ENCODE measurements at places on chromosomes 11 and 22.

DNA sequence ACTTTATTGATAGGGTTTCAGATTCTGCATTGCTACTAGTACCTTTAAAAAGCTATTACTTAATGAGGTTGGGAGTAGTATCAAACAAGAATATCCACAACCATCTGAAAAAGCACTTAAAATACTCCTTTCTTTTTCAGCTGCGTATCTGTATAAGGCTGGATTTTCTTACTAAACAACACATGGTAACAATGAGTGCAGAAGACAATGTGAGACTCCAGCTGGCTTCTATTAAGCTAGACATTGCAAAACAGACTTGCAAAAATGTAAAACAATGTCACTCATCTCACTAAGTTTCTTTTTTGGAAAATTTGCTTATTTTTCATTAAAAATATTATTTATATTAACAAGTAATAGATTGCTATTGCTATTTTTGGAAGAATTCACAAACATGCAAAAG is 132.6 kb downstream of the WNT11 start:
- DNase-seq = no peak

DNA sequence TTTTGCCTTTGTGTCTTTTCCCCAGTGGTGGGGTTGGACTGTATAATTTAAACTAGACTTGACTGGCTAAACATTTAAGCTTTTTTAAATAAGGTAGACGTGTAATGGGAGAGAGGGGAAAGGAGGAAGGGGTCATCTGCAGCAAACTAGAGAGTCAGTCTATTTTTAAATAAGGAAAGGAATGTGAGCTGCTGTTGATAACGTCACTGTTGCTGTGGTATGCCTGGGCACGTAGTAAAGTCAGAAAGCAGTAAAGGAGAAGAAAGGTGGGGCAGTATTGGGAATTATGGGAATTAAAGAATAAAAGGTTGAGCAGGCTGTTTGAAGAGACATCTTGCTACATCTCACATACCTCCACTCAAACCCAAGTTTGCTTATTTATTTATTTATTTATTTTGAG is 80.4 kb upstream of the FSHB start:
- no peak for DNase-seq

DNA sequence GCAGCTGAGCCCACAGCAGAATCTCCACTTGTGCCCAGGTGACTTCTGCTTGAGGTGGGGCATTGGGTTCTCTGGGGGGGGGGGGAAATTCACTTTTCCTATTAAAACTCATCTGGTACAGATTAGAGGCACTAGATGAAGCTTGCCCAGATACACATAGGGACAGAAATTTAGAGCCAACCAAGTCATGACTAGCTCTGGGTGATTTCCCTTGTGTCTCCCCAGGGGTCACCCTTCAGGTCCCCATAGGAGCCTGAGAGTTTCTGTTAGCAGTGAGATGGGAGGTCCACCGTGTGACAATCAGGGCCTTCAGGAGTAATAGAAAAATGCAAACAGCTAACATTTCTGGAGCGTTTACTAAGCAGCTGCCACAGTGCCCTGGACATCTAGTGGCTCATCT is 77.0 kb downstream of the NAT10 start:
- no peak for DNase-seq

DNA sequence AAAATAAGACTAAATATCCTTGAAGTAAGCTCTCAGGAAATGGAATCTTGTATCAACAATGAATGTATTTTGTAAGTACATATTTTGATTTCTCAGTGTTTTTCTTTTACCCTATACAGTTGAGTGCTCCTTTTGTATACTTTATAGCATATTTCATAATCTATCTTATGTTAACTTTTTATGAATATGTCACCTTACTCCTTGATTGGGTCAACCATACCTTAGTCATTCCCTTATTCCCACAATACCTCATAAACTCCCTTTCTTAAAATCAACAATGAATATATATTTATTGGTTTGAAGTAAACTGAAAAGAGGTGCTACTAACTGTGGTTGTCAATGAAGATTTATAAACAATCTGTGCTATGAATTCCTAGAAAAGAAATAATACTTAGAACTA is 686.2 kb downstream of the METTL15 start:
- no peak for DNase-seq

GRCh38 chr11:11122749-11123148 is 230.3 kb downstream of the CSNK2A3 start:
- no peak for DNase-seq

DNA sequence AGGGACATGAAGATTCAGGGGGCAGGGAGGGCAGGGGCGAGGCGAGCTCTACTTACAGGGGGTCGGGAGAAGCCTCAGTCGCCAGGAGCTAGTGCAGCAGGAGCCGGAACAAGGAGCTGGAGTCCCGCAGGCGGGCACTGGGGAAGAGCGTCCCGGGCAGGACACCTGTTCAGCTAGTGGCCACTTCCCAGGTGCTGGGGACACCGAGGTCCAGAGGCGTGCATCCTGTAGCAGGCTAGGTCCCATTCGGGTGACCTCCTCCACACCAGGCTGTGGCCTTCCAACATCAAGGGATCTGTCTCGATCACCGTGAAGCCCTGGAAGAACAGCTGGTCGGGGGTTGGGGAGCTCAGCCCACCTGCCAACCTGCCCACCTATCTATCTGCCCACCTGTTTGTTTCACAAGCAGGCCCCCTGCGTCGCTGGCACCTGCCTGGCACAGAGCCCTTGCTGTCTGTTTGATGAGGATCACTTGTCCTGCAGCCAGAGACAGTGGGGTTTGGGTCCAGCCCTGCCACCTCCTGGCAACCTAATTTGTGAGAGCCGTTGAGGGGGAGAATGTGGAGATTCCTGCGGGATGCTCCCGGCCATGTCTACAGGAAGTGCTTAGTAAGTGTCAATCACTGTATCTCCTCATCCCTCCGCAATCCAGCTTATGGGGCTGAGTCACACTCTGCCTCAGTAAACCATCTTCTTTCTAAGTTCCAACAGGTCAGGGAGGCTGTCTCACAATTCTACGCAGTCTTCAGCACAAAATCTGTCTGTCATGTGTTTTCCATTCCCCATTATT is 940.9 kb downstream of the BRD1 start:
- no peak for DNase-seq

GRCh38 chr11:64810891-64811272 is 531 bp upstream of the MEN1 start:
- DNase-seq = no peak

DNA sequence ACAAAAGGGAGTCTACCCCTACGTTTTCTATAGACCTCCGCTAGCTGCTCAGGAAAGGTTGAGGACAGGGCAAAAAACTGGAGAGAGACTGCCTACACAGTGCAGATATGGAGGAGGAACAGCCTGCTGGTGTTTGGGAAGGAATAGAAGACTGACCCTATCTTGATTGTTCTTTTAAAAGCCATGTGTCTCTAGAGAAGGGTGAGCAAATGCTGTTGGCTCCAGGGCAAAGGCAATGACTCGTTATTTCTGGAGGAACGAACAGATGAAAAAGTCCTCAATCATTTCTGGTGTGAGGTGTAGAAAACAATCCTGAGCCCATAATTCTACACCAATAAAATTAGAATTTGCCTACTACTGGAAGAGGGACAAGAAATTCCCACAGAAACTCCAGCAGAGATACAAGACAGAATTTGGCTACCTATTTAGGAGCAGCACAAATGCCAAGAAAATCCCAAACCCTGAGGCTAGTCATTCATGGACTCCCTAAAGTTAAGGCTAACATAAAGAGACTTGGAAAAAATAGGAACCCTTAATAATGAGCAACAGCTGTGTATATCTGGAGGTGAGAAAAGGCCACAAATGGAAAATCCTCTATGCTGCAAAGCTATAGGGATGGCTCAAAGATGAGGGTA is 1206.3 kb upstream of the CNTN5 start:
- no peak for DNase-seq

GRCh38 chr11:77201991-77202841 is 74.2 kb downstream of the MYO7A start:
- DNase-seq = no peak

- no peak for DNase-seq
Observed at GRCh38 chr11:9075556-9075955, 15.8 kb downstream of the SCUBE2 start.

DNA sequence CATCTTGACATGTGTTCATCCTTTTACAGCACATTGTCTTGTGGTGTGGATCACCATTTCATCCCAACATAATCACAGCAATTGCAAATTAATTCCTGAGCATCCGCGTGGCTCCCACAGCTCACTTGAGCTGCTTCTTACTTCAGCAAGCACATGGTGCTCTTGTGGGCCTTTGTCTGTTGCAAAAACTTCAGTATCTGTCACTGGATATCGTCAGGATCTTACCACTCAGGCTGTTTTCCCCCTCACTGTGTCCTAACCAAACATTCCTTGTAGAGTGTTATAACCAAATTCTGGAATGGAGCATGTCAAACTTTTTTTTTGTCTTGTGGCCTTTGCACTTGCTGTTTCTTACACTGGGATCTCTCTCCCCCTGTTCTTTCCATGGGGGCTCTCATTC is 683.1 kb upstream of the ARHGAP42 start:
- DNase-seq = no peak

DNA sequence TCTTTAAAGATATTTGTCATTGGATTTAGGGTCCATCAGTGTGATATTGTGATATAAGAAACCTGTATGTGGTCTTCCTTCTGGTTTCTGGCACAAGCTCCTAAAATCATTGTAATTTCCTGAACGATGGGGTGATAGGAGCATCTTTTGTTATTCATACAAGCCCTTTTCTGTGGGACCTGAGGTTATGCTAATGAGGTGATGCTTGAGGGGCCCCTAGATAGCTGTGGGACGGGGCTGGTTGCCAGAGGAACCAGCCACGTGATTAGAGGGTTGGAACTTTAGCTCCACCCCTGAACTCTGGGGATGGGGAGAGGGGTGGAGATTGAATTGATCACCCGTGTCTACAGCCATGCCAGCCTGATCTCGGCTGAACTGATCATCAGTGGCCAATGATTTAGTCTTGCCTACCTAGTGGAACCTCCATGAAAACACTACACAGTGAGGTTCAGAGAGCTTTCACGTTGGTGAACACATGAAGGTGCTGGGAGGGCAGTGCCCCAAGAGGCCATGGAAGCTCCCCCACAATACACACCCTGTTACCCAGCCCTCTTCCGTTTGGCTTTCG is 62.8 kb downstream of the BCR start:
- peak; percentile 81 for DNase-seq

- DNase-seq = no peak
Observed at GRCh38 chr11:24324211-24324610, 172.6 kb upstream of the LUZP2 start.

- DNase-seq = no peak
Observed at GRCh38 chr22:27107824-27108223, 450.4 kb downstream of the MIAT start.

- peak; percentile 79 for DNase-seq
Observed at GRCh38 chr11:57426929-57427726, at the start of gene SLC43A3. Gene SLC43A3 (minus strand): TSS chr11:57427121. CDS start chr11:57426172, 949 bp downstream.

DNA sequence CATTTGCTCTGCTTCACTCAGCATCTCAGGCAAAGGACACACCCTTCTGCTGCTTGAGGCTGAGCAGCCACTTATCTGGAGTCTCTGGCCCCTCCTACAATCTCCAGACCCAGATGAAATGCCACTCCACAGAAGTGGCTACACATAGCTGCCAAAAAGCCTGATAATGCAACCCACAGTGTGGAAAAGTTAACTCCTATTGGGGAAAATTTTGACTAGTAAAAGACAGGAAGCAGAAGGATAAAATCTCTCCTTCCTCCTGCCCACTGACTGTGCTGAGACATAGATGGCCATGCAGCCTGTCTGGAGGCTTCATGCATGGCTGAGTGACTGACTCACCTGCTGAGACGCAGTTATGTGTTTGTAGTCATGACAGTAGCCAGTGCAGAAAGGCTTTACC is 92.3 kb upstream of the TEAD1 start:
- no peak for DNase-seq

DNA sequence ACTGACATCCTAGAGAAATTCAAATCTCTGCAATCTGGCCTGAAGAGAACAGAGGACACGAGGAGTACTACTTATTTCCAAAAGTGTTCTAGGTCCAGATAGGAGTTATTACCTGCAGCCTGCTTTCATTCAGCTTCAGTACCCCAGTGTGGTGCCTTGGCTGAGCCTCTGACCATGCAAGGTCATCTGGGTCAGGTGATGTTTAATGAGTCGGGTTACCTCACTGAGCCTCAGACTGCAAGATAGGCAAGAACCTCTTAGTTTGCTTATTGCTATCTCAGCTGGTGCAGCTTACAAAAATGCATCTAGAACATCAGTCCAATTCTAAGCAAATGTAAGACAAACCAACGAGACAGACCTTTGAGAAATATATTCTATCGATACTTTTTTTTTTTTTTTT is 9.5 kb upstream of the NF2 start:
- no peak for DNase-seq

DNA sequence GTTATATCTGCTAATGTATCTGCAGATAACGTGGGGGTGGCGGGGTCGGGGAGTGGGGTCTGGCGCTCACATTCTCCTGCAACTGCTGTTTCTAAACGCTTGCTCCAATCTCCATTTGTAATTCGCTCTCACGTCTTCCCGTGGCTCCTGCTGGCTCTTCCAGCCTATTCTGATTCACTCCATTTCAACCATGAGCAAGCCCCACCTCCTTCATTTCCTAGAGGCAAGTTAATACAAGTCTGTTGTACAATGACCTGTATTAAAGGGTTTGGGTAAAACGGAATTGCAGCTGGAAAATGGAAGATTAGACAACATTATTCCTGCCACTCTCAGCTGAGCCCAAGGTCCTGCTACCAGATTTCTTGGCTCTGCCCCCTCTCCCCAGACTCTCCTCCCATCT is 132.3 kb downstream of the CSNK2A3 start:
- DNase-seq = no peak

DNA sequence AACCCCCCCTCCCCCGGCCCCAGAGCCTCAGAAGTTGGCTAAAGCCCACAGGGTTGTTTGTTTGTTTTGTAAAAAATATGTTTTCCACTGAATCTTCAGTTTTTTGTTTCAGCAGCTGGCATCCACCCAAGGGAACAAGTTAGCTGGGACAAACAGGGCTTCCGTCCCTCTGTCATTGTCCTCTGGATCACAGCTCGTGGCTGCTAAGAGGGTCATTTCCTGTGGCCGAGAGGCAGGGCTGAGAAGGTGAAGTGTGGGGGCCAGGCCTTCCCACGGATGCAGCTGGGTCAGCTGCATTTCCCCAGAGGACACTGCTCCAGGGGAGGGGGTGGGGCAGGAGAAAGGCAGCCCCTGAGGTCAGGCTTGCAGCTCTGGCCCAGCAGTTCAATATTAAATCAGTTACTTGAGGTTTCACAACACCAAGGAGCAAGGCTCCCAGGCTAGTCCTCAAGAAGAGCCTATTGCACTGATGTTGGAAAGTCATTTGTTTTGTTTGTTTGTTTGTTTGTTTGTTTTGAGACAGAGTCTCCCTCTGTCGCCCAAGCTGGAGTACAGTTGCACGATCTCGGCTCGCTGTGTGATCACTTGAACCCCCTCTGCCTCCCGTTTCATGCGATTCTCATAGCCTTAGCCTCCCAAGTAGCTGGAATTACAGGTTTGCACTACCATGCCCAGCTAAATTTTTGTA is 34.4 kb upstream of the SMTN start:
- DNase-seq = no peak

- DNase-seq = no peak
Observed at GRCh38 chr11:114796954-114797721, 118.8 kb downstream of the NXPE2 start.

- DNase-seq = no peak
Observed at GRCh38 chr22:27896245-27896644, 22.8 kb downstream of the PITPNB start.

All from CD4-positive, alpha-beta T cell treated with Interleukin-6 for 4 hours (primary cell).